ENCODE measurements at places on chromosomes 11 and 22.
A peak's percentile ranks its signal among the peaks of the same experiment; 100 is the strongest.

GRCh38 chr22:26558248-26558895 lies 31.6 kb downstream of the TPST2 start:
- DNase-seq, result no peak

GRCh38 chr11:34226210-34226609 lies 120.8 kb downstream of the NAT10 start:
- no peak for DNase-seq

DNA sequence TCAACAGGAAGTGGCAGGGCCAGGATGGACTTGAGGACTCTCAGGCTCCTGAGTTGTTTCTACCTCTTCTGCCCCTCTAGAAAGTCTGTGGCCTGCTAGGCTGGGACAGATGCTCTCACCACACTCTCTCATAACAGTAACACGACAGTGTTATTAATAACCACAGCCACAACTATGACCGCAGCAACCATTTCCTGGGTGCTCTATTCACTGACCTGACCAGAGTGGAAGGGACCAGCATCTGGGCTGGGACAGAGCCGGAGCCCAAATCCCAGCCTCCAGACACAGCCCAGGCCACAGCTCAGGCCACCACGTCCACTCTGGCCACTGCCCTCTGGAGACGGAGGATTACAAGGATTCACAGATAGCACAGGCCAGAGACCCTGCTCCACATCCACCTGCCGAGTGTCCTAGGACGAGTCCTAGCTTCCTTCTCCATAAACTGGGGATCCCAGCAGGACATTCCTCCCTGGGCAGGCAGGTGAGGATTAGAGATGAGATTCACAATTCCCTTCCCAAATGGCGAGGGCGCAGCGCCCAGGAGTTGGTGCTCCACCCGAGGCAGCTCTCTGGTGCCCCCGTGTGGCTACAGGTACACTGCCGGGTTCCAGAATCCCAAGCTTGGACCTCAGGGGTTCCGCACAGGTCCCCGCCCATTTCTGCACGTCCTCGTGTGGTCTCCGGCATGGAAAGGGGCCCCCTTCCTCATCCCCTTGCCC lies 7.1 kb downstream of the PNPLA5 start:
- DNase-seq, result peak; percentile 68

DNA sequence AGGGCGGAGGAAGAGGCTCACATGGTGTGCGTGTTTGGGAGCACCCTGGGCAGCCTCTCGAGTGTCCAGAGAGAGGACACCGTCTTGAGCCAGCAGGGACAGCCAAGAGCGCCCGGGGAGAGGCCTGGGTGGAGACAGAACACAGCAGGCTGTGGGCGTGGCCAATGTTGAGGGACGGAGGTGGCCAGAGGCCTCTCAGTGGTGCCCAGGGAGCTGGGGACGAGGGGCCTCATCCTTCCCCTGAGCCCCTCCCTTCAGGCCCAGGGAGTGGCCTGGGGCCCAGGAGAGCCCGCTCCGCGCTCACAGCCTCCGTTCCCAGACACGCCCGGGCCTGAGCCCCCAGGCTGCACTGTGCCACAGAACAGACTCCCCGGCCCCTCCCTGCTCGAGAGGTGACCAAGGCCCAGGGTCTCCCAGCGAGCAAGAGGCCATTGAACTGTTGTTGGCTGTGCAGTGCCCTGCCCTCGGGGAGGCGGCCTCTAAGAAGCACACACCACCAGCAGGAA lies 48.4 kb downstream of the CDKN1C start:
- DNase-seq, result no peak

DNA sequence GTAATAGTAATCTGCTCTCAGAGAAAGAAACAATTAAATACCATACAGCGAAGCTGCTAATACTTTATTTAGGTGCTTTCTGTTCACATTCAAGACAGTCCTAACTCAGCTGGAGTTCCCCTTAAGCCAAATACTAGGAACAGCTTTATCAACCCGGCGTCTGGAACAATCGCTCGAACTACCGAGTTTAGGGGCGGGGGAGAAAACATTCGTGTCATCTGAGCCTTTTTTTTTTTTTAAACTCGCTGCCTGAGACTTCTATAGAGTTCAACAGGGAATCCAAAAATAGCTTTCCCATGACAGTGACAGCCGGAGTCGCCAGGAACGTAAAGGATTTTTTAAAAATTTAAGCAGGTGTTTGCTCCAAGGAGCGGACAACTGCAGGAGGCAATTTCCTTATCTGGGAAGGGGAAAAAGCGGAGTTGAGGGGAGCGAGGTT lies 852 bp downstream of the TRAF6 start:
- peak; percentile 17 for DNase-seq

- DNase-seq, result no peak
Measured at GRCh38 chr22:46773076-46773475, 10.6 kb downstream of the TBC1D22A start.

DNA sequence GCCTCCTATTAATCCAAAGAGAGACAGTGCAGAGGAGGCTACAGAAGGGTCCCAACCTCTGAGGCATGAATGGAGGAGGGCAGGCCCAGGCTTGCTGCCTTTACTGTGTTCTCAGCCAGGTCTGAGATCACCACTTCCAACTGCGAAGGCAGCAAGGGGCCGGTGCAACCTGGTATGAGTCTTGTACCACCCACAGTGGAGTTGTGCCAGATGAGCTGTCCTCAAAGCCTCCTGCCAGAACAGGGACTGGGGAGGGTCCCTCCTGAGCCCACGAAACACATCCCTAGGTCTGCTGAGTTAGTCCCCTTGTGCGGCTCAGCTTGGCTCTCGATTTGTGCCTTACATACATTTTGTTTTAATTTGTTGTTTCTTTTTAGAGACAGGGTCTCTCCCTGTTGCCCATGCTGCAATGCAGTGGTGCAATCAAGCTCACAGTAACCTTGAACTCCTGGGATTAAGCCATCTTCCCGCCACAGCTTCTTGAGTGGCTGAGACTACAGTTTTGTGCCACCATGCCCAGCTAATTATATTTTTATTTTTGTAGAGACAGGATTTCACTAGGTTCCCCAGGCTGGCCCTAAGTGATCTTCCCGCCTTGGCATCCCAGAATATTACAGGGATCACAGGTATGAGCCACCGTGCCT lies 9.3 kb downstream of the MIF start:
- no peak for DNase-seq

DNA sequence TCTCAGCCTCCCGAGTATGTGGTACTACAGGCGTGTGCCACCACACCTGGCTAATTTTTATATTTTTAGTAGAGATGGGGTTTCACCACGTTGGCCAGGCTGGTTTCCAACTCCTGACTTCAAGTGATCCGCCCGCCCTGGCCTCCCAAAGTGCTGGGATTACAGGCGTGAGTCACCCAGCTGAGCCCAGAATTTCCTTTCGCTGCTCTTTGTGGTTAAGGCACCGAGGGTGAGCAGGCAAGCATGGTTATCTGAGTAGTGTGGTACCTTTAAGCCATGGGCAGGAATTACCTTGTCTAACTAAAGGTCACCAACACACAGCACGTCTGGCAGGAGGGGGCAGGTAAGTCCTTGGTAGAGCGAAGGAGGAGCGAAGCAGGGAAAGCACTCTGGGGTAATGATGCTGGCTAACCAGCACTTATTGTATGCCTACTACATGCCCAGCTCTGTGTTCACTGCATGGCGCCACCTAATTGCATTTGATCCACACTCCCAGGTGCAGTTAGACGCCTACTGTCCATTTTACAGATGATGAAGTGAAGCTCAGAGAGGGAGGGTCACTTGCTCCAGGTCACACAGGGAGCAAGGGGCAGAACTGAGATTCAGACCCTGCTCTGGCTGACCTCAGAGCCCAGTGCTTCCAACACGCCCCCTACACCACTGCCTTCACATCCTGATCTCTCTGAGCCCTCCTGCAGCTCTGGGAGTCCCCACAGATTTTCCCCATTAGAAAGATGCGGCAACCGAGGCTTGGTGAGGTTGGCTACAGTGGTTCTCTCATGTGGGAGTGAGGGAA lies 45.7 kb downstream of the TRIOBP start:
- DNase-seq, result peak; percentile 14

DNA sequence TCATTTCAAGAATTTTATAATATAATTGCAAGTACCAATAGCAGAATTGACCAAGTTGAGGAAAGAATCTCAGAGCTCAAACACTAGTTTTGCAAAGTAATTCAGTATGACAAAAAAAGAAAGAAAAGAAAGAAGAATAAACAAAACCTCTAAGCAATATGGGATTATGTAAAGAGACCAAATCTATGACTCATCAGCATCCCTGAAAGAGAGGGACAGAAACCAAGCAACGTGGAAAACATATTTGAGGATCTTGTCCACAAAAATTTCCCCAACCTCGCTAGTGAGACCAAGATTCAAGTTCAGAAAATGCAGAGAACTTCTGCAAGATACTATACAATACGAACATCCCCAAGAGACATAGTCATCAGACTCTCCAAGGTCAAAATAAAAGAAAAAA lies 203.7 kb upstream of the DDI1 start:
- no peak for DNase-seq

DNA sequence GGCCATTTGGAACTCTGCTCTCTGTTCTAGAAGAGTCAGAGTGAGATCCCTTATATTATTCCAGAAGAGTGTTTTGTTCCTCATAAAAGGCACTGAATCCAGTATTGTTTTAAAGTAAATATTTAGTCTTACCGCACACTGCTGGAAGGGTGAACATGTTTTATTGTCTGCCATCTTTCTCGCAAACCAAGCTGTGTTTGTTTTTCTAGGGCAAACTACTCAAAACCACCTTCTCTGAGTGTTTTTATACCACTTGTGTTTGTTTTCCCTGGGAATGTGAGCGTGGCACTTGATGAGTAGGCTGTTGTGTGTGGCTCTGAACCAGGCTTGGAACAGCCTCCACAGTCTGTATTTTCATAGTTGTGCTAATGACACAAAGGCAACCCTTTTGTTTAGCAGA lies 89.8 kb downstream of the DBX1 start:
- no peak for DNase-seq

GRCh38 chr11:117822074-117823033 lies 2.2 kb downstream of the FXYD2 start:
- DNase-seq, result peak; percentile 77

GRCh38 chr11:46445920-46446771 lies 54.6 kb upstream of the CHRM4 start:
- DNase-seq, result no peak

DNA sequence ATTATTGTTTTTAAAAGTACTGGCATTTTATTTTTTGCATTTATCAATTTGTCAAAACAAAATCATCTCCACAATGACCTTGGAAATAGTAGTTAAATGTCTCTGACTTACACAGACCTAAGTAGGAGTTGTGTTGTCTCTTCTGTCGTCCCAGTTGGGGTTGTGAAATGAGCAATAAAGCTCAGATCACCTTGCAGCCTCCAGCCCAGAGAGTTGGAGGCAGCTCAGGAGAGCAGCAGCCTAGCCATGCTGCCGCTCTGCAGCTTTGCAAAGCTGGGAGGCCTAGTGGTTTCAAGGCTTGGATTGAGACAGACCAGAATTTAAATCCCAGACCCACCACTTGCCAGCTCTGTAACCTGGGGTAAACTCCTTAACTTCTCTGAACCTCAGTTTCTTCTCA lies 65.2 kb upstream of the CRYBB3 start:
- DNase-seq, result no peak

- DNase-seq, result no peak
Measured at GRCh38 chr11:113462830-113463229, 12.4 kb downstream of the DRD2 start.

- DNase-seq, result no peak
Measured at GRCh38 chr22:24816806-24817205, 10.8 kb downstream of the SGSM1 start.
